Adipocyte (in vitro differentiated cells): ENCODE measurements at places on chromosomes 2 and 18.

GRCh38 chr2:187875261-187876141 is 321.3 kb upstream of the TFPI start:
- DNase-seq: no peak

GRCh38 chr2:219155054-219155644 is 5.5 kb downstream of the NHEJ1 start:
- DNase-seq: peak; percentile 93

GRCh38 chr2:28318462-28319117 is 74.1 kb upstream of the FOSL2 start:
- no peak for DNase-seq

DNA sequence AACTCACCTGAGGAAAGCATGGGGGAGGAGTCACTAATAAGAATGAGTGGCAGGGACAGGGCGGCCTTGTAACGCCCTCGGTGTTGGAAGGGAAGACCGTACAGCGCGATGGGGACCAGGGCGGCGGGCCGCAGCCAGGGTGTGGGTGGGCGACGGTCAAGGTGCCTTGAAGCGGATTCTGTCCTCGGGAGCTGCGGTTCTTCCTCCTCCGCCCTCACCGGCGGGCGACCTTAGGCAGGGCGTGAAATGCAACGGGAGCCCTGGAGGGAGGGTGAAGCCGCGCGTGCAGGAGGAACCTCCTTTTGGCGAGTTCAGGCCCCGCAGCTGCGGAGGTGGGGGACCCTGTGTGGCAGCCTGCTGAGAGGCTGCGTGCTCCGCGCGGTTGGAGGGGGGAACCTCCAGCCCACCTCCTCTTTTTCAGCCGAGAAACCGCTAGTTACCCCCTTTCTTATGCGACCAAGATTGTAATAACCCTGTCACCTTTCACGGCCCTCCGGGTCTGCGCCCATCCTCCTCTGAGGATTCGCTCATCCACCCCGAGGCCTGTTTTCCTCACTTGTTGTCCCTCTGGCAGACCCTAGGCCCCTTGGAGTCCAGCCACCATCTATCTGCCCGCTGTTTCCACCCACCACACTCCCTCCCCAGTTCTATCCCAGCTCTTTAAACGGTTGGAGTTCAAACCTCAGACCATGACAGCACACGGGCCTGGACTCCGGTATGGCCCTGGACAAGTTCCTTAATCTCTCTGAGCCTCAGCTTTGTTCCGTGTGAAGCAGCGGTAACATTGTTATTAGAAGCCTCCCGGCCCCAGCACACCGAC is 823 bp upstream of the RNU2-63P start:
- no peak for DNase-seq
